ENCODE measurements at places on chromosomes 16 and 17.

- no peak for DNase-seq
These were observed 49.4 kb upstream of the XYLT1 start for GRCh38 chr16:17520111-17520510.

GRCh38 chr17:6669479-6670212 is 18.1 kb downstream of the C17orf100 start:
- DNase-seq: no peak

DNA sequence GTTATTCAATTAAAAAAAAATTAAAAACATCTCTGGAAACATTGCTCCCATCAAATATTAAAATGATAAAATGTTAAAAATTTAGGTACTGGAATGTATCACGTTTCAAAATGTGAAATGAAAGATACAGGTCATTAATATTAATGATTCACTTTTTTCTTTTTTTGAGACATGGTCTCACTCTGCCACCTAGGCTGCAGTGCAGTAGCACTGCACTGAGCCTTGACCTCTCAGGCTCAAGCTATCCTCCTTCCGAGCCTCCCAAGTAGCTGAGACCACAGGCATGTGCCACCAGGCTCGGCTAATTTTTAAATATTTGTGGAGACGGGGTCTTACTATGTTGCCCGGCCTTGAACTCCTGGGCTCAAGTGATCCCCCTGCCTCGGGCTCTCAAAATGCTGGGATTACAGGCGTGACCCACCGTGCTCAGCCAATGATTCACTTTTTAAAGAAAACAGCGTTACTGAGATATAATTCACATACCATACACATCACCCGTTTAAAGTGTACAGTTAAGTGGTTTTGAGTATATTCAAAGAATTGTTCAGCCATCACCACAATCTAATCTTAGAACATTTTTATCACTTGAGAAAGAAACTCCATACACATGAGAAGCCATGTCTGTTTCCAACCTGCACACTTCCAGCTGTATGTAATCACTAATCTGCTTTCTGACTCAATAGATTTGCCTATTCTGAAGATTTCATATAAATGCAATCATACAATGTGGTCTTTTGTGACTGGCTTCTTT is 19.1 kb upstream of the NETO2 start:
- no peak for DNase-seq

GRCh38 chr16:87438611-87438985 is 46.5 kb downstream of the MAP1LC3B start:
- no peak for DNase-seq

GRCh38 chr17:45851464-45851863 is 6.8 kb downstream of the SPPL2C start:
- no peak for DNase-seq

DNA sequence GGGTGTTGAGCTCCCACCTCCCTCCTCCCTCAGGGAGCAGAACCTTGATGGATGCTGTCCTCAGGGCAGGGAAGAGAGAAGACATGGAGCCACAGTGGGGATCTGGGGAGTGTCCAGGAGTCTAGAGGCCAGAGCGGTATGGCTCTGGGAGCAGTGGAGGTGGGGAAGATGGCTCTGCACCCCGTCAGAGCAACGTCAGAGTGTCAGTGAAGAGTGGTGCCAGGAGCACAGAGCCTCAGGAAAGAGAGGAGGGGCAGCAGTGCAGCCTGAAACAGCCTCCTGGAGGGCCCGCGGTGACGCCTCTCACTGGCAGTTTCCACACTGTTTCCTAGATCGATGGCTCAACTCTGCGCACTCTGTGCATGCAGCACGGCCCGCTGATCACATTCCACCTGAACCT is 23.2 kb upstream of the SLC5A11 start:
- no peak for DNase-seq

DNA sequence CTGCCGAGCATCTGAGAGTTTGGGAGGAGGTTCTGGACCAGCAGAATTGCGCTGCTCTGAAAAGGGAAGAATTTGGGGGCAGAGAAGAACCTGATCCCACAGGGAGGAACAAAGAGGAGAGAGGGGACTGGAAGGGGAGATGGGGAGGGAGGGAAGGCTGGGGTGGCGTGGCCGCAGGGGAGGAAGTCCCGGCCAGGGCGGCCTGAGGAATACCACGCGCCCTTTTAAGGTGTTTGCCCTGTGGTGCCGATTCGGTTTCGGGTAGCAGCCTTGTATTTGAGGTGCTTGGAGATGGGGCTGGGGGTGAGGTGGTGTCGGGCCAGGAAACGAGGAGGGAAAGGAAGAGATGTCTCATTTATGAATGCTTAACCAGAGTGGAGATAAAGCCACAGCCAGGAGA is 51.3 kb downstream of the AKAP1 start:
- DNase-seq: peak; percentile 18

DNA sequence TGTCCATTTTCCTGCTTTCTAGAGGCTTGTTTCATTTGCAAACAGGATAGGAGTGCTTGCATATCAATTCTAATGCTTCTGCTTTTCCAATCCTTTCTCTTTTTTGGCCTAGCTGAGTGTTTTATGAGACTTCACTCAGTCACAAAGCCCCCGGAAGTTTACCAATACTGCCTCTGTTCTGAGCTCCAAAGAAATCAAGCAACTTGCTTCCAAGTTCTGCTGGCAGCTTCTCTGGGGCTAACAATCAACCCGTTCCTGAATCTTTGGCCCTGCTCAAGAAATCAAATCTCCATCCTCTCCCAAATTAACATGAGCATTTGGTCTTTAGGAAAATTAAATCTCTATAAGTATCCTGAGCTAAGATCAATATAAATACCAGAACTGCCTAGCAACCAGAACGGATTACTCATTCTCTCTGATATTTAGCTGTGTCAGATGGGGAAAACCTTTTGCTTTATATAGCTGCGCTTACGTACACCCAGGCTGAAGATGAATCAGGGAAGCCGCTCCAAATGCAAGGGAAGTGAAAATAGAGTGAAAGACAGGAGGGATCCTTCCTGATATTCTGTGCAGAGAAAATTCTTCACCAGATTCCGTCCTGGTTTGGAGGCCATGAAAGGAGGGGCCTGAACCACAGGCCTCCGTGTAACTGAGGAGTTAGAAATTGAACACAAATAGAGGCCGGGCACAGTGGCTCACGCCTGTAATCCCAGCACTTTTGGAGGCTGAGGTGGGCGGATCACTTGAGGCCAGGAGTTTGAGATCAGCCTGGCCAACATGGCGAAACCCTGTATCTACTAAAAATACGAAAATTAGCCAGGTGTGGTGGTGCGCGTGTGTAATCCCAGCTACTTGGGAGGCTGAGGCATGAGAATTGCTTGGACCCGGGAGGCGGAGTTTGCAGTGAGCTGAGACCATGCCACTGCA is 23.3 kb upstream of the GRB2 start:
- DNase-seq: no peak

DNA sequence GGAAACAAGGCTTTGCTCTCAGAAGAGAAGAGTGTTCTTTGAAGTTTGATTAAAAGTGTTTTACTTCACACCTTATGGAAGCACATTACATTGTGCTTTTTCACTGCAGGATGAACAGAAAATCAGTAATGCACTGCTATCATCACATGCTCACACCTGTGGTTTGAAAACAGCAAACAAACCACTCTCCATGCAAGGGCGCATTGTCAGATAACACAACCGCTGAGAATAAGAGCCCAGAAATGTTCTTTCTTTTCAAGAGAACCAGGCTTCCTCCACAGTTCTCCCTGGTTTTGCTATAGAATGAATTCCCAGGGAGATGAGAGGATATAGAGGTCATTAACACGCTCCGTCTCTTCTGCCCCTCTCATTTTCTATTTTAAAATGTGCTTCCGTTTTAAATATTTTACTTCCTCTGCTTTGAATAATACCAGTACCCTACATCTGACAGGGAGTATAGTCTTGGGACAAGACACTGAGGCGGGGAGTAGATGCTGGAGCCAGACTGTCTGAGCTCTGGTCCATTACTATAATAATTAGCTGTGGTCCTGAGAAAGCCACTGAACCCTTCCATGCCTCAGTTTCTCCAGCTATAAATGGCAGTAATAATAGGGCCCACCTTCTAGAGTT is 71.6 kb downstream of the CDK5R1 start:
- no peak for DNase-seq

Data from neural progenitor cell (in vitro differentiated cells).